ENCODE measurements at places on chromosomes 1 and 21.

DNA sequence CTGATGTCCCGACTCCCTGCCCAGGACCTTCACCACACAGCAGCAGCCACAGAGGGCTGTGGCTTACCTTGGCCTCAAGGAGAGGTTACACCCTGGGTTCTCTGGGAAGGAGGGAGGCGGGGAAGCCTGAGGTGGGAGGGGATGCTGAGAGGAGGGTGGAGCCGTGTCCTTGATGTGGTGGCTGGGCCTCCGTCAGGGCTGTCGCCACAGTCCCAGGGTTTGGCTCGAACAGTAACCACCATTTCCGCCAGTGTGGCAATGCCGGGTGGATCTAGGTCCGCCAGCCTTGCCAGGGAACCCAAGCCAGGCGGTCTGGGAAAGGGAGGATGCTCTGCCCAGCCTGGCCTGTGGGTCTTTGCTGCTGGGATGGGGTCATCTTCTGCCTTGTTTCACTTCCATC, 18.4 kb upstream of the CDCA8 start:
- DNase-seq: no peak

DNA sequence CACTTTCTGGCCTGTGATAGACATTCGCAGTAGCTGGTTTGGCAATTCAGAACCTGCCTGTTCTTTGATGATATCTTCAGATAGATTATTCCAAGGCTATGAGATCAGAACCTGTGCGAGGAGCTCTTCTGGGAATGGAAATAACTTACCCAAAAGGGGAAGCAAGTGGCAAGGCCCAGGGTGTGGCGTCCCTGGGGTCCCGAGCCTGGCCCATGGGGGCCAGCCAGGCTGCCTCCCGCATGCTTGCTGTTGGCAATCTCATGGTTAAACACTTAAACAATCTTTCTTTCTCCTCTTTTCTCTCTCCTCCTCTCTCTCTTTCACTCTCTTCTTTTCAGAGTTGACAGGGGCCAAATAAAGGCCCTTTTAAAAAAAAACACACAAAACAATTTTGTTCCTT, 108.1 kb downstream of the RNF220 start:
- DNase-seq: no peak

DNA sequence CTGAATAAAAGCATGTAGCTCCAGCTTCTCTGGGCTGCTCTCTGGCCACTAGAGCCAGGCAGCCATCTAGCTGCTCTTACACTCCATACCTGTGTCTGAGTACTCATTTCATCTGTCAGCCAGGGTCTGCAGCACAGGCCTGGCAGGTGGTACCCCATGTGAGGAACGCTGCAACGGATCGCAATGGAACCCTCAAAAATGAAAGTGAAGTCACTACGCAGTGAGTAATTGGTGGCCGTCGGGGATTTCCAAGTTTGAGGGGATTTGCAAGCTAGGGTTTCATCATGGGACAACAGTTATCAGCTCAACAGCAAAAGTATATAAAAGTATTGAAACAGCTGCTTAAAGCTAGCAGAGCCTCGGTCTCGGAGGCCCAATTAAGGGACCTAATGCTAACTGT, 186.7 kb downstream of the HFM1 start:
- DNase-seq: no peak

GRCh38 chr1:204127597-204128242, 24.1 kb downstream of the ETNK2 start:
- DNase-seq: peak; percentile 74

GRCh38 chr1:3543076-3544039, 68.0 kb downstream of the MEGF6 start:
- DNase-seq: peak; percentile 67

DNA sequence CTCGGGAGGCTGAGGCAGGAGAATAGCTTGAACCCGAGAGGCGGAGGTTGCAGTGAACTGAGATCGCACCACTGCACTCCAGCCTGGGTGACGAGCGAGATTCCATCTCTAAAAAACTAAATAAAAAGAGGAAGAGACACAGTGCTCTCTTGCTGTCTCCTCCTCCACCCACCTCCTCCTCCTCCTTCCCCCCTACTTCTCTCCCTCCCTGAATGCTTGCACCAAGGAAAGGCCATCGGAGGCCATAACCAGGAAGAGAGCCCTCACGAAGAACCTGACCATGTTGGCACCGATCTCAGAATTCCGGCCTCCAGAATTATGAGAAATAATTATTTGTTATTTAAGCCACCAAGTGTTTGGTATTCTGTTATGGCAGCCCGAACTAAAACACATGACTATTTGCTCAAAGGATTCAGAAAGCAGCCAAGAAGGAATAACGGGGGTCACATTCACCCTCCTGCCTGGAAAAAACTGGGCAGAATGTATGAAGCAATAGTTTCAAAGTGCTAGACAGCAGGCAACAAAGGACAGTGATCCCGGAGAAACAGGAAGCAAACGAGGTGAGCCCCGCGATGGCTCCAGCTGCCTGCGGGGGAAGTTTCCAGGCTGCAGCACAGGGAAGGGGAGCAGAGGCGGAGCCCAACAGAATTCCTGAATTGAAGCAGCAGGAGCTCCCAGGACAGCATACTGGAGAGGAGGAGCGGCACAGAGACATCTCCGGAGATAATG, 35.8 kb downstream of the LDLRAD1 start:
- peak; percentile 54 for DNase-seq

DNA sequence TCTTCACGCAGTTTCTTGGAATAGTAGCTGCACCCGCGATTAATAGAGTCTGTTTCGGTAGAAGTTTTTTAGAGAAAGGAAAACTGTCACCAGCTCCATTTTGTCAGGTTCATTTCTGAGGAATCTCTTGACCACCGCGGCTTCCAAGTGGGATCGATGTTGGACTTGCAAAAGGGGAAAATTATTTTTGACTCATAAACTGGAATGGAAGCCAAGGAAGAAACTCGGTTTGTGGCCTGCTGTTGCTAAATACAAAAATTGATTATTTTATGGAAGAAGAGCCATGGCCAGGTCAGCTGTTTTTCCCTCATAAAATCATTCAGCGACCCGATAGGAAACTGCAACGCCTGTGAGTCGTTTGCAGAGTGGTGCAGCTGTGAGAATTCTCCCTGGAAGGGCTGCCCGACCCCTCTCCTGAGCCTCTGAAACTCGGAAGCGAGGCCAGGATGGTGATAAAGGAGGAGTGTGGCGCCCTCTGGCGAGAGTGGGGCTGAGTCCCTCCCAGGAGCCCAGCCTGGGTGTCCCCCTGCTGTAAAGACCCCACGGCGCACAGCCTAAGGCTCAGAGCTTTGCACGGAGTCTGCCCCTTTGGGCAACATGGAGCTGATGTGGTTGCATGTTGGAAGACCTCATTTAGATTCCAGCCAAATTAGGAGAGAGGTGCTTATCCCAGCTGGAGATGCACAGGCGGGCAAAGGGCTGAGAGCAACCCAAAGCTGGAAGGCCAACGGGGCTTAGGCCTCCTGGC, 83.6 kb upstream of the SLC25A33 start:
- peak; percentile 75 for DNase-seq

DNA sequence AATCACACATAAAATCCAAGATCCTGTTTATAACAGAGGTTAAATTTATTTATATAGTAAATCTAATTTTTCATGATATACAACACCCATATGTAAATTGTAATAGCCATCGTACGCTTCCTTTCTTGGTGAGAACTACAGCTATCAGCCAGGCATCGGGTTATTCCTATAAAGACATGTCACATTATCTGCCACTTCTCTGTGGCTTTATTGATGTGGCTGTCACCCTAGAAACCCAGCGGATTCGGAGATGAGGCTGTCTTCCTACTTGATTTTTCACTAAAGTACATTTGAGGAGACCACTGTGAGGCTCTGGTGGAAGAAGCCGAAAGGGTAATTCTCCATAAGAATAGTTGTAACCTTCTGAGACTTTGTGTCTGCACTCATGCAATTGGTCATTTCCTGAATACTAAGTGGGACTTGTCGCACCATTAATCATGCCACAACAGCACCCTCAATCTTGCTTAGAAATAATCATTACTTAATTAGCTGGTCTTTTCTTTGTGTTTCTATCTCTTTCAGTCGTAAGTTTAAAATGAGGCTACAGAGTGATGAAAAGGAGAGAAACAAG, 106.0 kb downstream of the NTNG1 start:
- DNase-seq: no peak

DNA sequence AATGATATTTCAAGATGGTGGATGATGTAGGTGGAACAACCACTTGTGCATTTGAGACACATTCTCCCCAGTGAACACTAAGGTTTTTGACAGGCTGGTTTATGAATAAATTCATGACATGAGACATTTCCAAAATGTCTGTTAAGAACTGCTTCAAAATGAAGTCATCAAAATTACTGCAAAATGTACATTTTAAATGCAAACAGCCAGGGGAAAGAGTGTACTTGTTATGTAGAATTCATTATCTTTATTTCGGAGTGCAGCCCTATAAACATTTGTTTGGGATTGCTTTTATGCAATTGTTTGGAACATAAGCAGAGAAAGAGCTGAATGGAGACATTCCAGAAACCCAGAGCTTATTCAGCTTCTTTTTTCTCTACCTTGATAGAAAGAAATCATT, 49.5 kb downstream of the DSCAM start:
- DNase-seq: no peak

- DNase-seq: no peak
Measured at GRCh38 chr21:30146558-30147282, 19.9 kb downstream of the CLDN17 start.

DNA sequence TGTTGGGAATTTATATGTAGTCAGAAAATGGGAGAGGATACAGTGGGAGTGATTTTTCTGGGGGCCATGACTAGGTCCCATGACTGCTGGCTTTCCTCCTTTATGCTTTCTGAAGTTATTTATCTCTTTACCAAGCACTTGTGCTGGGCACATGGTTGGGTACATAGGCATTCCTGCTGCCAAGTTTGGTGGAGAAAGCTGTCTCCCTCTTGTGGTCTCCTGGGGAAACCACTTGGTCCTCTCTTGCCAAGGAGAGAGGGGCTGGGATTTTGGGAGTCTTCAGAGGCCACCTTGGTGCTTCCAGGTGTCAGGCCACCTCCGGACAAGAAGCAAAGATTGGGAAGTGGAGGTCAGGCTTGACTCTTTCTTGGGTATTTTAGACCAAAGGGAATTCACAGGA, 120.2 kb upstream of the KCNE2 start:
- DNase-seq: no peak

DNA sequence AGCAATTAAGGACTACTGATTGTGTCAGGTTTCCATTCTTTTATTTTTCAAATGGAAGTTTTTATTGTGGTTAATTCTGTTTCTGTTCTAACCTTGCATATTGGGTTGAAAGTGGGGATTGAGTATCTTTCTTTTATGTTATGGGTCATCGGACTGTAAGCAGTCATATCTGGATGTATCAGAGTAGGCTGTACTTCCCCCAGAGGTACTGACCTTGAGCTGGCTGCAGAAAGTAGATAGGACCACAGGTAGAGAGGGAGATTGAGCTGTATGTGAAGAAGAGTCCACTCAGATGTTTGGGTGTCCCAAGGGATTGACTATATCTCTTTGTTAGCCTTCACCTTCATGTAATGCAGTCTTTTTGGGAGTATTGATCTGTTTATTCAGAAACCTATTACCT, 20.5 kb upstream of the ALG14 start:
- DNase-seq: no peak

DNA sequence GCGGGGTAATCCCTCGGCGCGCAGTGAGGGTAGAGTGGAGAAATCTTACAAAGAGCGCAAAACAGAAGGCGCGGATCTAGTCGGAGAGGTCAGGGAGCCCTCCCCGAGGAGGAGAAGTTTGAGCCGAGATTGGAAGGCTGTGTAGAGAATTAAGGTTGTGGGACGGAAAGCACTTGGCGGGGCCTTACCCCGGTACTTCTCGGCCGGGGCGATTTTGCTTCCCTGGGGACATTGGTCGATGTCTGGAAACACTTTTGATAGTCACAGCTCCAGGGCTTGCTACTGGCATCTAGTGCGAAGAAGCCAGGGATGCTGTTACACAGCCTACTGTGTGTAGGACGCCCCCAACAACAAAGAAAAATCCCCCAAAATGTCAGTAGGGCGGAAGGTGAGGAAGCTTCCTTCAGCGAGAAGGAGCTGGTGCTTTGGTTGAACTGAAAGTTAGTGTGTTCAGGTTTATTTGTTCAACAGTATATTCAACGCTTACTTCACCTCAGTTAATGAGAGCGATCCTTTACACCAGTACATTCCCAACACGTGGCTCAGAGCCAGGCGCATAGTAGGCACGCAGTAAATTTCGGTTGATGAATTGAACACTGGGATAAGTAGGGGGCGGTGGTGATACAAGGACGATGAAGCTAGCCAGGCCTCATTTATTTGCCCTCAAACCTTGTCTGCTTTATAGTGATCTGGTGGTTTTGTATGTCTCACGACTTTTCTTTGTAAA, 807 bp downstream of the CEP85 start:
- no peak for DNase-seq

- DNase-seq: no peak
Measured at GRCh38 chr21:17455028-17455353, 57.9 kb upstream of the CXADR start.

- DNase-seq: no peak
Measured at GRCh38 chr21:39218082-39218409, 34.8 kb upstream of the PSMG1 start.

DNA sequence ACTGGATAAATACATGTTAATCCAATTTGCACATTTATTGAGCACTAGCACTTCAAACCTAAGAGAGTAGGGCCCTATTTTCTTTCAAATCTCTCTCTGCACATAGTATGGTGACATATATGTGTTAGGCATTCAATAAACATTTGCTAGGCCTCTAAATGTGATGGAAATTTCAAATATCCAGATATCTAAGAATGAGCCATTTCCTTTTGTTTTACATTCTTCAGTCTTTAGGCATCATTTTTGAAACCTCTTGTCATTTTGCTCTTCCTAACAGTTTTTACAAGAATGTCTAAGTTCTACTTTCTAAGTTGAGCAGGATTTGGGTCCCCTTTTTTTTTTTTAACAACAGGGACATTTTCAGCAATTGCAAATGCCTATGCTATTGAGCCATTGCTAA, 395.7 kb upstream of the ST6GALNAC5 start:
- no peak for DNase-seq

DNA sequence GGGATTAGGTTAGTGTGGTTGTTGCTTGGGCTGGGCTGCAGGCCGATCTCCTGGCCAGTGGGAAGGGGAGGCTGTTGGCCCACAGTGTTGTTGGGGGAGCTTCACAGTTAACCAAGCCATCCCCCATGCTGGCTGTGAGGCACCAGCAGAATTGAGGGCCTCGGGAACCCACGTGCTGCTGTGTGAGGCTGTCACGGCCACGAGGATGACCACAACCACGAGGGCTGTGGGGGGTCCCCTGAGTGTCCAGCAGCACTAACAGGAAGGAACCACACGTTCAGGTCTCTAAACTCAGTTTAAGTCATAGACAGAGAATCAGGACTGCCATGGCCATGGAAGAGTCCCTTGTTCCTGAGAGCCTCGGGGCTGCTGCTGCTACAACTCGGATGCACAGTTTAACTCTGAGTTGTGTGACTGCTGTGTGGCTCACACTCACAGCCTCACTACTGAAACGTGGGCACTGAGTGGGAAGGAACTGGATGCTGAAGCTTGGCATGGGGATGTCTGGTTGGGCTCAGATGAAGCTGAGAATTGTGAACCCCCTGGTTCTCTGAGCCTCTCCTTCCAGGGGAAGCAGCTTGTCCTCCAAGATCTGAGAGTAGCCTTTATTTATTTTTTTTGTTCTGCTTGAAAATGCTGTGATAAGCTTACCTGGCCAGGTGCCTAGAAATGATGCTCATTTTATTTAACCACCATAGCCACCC, 4.8 kb upstream of the MMEL1 start:
- no peak for DNase-seq

GRCh38 chr21:31744182-31744800, 12.4 kb upstream of the SCAF4 start:
- no peak for DNase-seq
